IMR-90 (cell line): ENCODE measurements at places on chromosomes 12 and 14. TPM values are rescaled to one million over a fixed set of nuclear protein-coding genes. Genes with fewer than 3 reads are reported as not detected.
A peak's percentile ranks its signal among the peaks of the same experiment; 100 is the strongest.

- no peaks in the 10 kb centered on the region for H3K36me3 ChIP-seq
- no peak overlapping the region for H3K4me3 ChIP-seq
- H3K27me3 ChIP-seq, result no peaks in the 10 kb centered on the region
- no peak overlapping the region for H3K27ac ChIP-seq
- H3K4me1 ChIP-seq, result no peaks in the 10 kb centered on the region
These were observed 103.4 kb upstream of the RBM19 start for GRCh38 chr12:114069507-114069906.

GRCh38 chr14:91607322-91608047 is 97.4 kb upstream of the PPP4R3A start:
- H3K27ac ChIP-seq, result no peak overlapping the region
- no peaks in the 10 kb centered on the region for H3K36me3 ChIP-seq
- no peaks in the 10 kb centered on the region for H3K27me3 ChIP-seq
- no peaks in the 10 kb centered on the region for H3K4me1 ChIP-seq
- H3K4me3 ChIP-seq, result no peak overlapping the region

NGB gene
- not detected in 2 replicates for total RNA-seq

DNA sequence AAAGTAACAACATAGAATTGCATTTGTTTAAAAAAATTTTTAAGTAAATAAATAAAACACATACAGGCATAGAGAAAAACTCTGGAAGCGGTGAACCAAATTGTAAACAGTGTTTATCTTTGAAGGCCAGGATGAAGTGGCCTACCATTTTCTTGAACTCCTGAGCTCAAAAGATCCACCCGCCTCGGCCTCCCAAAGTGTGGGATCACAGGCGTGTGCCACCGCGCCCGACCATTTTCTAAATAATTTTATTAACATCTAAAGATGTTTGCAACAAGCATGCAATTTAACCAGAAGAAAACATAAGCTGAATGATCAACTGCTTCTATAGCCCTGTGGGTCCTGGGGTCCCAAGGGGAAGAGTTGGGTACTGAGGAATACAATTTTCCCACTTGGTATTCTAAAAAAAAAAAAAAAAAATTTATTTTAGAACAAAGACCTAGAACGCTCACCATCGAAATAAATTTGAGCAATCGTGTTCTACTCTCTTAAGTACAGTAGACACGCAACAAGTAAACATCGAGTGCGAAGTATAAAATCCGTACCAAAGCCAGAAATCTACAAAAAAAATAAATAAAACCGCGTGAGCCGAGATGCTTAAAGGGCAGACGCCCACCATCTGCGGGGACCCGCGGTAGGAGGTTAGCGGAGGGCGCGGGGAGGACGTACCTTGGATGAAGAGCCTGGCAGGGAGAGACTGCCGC is 484 bp downstream of the MIS18BP1 start:
- H3K4me3 ChIP-seq, result peak overlapping the region; percentile 82
- DNase-seq, result peak; percentile 5
- H3K36me3 ChIP-seq, result no peaks in the 10 kb centered on the region
- H3K27ac ChIP-seq, result peak overlapping the region; percentile 61
- H3K4me1 ChIP-seq, result peaks cover 4% of the 10 kb centered on the region; the same call in 1 of the 2 replicates
- no peaks in the 10 kb centered on the region for H3K27me3 ChIP-seq

- H3K4me3 ChIP-seq, result no peak overlapping the region
- no peaks in the 10 kb centered on the region for H3K36me3 ChIP-seq
- peaks cover 16% of the 10 kb centered on the region for H3K27me3 ChIP-seq
- no peaks in the 10 kb centered on the region for H3K4me1 ChIP-seq
- no peak for DNase-seq
- H3K27ac ChIP-seq, result no peak overlapping the region
These were observed 94.1 kb downstream of the PHETA1 start for GRCh38 chr12:111274777-111275176.

DNA sequence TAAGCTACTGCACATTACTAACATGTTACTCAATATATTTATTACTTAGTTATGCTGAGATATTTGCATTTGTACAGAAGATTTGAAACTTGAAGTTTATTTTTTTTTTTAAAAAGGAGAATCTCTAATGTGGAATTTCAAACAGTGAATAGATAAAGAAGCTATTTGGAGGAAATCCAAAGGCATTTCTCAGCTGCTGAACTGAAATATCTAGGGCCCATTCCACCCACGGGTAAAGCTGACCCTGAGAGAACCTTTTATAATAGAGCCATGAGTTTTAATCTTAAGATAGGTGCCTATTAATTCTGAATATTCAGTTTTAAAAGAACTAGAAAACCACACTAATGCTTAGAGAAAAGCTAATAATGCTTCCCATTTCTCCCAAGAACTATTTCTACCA is 225.4 kb upstream of the CAND1 start:
- H3K4me1 ChIP-seq, result no peaks in the 10 kb centered on the region
- no peaks in the 10 kb centered on the region for H3K27me3 ChIP-seq
- no peaks in the 10 kb centered on the region for H3K36me3 ChIP-seq
- H3K27ac ChIP-seq, result no peak overlapping the region
- no peak overlapping the region for H3K4me3 ChIP-seq
- DNase-seq, result no peak

DNA sequence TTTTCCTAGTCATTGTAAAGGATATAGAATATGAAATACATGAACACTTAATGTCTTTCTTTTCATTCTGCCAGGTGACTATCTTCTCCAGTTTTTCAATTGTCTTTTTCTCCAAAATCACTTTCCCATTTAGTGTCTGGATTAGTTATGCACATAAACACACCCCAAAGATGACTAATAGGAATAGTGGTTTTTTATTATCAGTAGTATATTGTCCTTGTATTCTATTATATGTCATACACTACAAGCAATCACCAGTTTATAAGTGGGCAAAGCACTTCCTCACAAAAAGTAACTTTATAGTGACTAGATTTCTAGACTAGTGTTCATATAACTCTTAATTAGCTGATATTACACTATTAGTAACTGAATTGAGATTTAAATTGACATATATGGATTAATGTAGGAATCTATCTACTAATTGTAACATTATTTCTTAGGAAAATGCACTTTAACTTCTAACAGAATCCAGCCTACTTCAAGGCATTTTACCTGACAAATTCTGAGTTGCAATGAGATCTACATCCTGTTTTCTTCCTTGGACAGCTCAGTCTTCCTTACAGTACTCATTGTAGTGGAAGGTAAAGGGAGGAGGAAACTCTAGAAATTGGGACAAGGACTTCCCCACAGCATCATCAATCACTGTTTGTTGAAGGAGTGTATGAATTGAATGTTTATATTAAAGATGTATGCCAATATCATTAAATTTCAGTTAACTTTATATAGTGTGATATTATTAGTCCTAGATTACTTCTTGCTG is 186.1 kb upstream of the GARIN2 start:
- H3K27ac ChIP-seq, result no peak overlapping the region
- H3K4me3 ChIP-seq, result no peak overlapping the region
- H3K27me3 ChIP-seq, result no peaks in the 10 kb centered on the region
- DNase-seq, result no peak
- H3K36me3 ChIP-seq, result no peaks in the 10 kb centered on the region

NKX2-1 gene
- total RNA-seq, result not detected in 2 replicates

DNA sequence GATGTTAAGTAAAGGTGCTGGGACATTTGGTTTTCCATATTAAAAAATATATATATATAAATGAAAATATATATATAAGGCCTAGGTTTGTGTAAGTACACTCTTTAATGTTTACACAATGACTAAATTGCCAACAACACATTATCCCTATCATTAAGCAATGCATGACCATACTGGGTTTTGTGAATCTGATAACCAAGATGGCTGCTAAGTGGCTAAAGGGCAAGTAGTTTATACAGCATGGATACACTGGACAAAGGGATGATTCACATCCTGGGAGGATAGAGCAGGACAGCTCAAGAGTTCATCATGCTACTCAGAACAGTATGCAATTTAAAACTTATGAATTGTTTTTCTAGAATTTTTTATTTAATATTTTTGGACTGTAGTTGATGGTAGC is 89.3 kb downstream of the FIGNL2 start:
- peak; percentile 72 for DNase-seq
- H3K27ac ChIP-seq, result no peak overlapping the region
- no peaks in the 10 kb centered on the region for H3K36me3 ChIP-seq
- H3K27me3 ChIP-seq, result no peaks in the 10 kb centered on the region
- H3K4me3 ChIP-seq, result no peak overlapping the region

DNA sequence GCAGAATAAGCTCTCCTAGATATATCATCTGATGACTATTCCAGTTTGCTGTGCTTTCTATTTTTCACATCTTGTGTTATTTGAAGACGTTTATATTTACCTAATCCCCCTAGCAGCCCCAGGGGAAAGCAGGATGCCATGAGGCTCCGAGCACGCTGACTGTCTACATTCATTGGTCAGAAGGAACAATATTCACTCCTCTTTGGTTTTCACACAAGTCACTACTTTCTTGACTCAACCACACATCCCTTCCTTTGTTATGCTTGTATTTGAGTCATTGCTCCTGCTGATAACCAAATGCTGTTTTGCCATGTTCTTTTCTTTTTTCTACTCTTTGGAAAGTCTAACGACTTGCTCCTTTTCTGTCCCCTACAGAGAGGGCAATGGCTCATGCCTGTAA is 86.5 kb upstream of the SLC38A2 start:
- H3K4me1 ChIP-seq, result peaks cover 13% of the 10 kb centered on the region
- H3K36me3 ChIP-seq, result no peaks in the 10 kb centered on the region

P3H3 gene
- 25.8 and 27.8 TPM in 2 replicates for total RNA-seq

DNA sequence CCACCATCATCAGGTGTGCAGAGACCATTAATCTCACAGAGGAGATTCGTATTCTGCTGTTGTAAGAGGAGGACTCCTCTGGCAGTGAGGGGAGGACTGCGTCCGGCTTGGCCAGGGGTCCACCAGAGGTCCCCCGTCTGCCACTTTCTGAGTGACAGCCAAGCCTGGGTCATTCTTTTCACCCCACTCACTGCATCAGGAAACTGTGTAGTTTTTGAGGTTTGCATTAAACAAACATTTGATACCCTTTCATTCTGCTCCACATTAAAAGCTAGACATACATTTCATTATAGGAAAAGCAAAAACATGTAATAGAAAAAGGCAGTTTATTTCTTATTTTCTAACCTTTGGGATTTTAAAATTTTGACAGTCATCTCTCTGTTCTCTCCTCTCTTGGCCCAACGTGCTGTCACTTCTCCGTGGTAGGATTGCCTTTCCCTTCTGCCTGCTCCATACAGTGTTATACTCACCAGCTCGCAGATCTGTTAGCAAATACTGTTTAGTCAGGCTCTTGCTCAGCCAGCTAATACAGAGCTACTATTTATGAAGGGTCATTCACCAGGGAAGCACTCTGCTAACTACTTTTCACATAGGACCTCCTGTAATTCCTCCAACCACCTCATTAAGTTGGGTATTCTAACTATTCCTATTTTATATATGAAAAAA is 99.3 kb downstream of the PELI2 start:
- H3K4me3 ChIP-seq, result no peak overlapping the region
- H3K27me3 ChIP-seq, result no peaks in the 10 kb centered on the region
- H3K4me1 ChIP-seq, result peaks cover 16% of the 10 kb centered on the region
- no peak for DNase-seq

DNA sequence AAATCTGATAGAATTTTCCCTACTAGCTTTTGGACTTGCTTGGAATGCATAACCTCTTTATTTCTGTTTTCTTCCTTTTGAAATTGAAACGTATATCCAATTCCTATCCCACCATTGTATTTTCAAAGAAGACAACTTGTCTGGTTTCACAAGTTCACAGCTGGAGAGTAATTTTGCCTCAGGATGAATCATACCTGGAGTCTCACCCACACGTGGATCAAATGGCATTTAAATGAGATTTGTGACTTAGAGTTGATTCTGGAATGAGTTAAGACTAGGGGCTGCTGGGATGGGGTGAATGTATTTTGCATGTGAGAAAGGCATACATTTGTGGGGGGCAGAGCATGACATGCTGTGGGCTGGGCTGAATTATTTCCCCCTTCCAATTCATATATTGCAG is 516.5 kb upstream of the MGAT4C start:
- no peaks in the 10 kb centered on the region for H3K4me1 ChIP-seq
- no peaks in the 10 kb centered on the region for H3K36me3 ChIP-seq
